Activated effector memory CD4-positive, alpha-beta T cell treated with Interleukin-2 at 50 U/mL for 16 hours (primary cell): ENCODE measurements at places on chromosomes 4 and X.
A peak's percentile ranks its signal among the peaks of the same experiment; 100 is the strongest.

GRCh38 chr4:56271131-56271530 lies 116.2 kb downstream of the AASDH start:
- DNase-seq: no peak

DNA sequence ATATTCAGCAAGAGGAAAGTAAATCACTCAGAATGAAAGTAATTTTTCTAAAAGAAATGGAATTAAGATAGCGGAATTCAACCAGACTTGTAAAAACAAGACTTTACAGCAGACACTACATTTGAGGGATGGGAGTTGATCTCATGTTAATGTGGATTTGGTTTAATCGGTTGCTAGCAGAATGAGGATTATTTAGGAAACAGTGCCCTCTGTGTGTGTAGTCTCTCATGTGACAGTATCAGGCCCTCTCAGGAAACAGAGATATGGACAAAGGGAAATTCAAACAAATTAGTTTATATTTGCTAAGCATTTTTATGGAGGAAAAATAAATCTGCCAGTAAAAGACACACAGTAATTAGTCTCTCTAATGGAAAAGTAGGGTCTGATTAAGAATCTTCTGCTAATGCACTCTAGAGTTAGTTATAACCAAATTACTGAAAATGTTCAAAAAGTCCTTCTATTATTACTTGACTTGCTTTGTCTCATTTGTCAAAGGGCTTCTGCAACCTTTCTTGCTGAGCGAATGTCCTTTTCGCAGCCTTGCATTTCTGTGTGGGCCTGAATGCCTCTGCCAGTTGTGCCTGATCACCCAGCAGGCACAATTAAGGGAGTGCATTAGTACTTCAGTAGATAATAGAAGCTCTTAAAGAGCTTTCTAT lies 1282.3 kb upstream of the TENM3 start:
- DNase-seq: no peak

DNA sequence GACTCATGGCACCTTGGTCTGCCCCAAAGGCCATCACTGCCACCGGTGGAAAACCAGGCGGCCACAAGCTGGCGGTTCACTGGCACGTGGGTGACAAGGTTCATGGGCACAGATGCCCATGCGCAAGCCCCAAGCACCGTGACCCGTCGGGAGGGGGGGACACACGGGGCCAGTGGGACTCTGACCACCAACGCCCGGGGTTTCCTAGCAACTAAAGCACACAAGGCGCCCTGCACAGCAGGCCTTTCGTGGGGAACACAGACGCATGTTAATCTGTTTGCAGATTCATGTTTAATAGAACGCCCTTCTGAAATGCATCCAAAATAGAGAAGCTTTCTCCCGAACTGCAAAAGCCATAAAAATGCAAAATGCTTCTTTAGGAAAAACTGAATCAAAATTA lies 43.9 kb downstream of the FAM53A start:
- DNase-seq: no peak

DNA sequence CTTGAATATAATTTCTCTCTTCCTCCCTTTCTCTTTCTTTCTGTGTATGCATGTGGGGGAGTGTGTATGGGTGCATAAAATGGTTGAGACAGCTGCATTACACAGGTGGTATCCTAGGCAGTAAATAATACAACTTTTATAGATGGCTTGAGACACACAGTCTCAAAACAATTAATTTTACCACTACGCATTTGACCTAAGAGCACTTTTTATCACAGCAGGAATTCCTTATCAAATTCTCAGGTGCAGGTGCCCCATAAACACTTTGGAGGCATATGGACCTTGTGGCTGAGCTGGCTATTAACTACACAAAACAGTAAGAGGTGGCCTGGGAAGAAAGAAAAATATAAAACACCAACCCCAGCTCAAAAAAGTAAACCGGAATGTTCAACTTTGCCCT lies 91.3 kb downstream of the RASGEF1B start:
- no peak for DNase-seq

DNA sequence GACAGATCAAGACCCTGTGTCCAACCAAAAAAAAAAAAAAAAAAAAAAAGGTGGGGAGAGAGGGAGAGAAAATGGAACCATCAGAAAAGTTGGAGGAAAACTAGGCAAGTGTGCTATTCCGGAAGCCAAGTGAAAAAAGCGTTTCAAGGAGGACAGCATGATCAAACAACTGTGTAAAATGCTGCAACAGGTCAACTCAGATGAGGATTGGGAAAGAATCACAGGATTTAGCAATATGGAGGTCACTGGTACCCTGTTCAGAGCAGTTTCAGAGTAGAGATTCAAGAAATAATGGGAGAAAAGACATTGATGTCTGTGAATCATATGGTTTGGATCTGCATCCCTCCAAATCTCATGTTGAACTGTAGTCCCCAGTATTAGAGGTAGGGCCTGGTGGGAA lies 47.5 kb downstream of the TIGD4 start:
- no peak for DNase-seq

- DNase-seq: no peak
These were observed 46.1 kb downstream of the DCX start for GRCh38 chrX:111365770-111366325.

DNA sequence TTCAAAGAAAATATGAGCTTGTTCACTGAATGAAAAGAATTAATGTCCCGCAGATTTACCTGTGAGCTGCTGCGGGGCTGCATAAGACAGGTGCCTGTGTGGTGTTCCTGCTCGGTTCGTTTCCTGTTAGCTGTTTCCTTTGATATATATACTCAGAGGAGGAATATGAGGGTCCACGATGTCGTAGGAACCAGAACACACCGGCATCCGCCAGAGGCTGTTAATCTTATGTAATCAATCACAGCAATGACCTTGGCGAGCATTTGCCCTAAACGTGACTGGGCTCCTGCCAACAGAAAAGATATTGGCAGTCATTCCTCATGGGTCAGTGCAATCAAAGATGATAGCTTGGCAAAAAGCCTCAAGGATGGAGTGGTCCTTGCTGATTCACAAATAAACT lies 260.1 kb downstream of the EVC2 start:
- no peak for DNase-seq

GRCh38 chr4:930028-930551 lies 2.0 kb downstream of the GAK start:
- DNase-seq: no peak

DNA sequence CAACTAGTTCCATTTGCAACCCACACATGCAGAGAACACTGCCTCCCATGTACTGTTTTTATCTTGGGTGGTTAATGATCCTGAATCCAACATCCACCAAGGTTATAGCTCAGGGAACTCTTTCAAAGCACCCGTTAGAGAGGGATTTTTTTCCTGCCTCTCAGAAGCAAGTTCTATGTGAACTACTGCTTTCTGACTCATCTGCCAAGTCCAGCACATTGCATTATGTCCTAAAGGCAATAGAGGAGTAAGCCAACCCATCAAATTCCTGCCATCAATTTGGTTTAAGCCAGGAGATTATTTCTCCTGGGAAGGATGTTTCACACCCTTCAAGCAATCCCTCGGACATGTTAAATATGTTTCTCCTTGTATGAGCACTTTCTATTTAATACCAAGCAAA lies 334.5 kb downstream of the GASK1B start:
- no peak for DNase-seq

DNA sequence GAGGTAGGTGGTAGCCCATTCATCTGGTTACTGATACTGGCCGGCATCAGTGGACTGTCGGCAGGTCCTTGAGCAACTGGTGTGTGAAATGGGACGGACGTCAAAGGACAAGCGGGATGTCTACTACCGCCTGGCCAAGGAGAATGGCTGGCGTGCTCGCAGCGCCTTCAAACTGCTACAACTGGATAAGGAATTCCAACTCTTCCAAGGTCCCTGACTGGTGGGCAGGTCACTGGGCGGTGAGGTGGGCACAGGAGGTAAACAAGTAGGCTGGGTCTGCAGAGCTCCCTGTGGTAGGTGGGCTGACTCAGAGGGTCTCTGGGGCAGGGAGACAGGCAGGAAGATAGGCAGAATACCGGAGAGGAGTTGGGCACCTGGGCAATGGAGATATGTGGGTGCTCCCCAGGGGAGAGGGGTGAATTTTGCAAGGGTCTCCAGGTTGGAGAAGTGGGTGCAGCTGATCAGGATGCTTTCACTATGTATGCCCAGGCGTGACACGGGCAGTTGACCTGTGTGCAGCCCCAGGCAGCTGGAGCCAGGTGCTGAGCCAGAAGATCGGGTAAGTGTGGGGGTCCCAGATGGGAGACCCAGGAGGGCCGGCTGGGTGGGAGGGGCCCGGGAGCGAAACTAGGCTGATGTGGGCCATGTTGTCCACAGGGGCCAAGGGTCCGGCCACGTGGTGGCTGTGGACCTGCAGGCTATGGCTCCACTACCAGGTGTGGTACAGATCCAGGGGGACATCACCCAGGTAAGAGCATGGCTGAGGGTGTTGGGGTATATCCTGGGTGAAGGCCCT lies 2.2 kb downstream of the FTSJ1 start:
- no peak for DNase-seq

DNA sequence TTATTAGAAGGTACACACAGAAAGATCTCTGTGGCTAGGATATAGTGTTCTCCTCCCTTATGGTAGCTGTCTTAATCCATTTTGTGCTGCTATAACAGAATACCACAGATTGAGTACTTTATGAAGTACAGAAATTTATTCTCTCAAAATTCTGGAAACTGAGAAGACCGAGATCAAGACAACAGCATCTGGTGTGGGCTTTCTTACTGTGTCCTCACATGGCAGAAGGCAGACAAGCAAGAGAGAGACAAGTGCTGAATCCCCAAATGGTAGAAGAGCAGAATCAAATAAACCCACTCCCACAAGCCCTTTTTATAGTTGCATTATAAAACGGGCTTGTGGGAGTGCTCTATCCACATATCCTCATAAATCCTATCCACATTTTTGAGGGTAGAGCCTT lies 373.1 kb downstream of the GABRG1 start:
- no peak for DNase-seq

- DNase-seq: no peak
These were observed 96.3 kb downstream of the SMIM20 start for GRCh38 chr4:26010304-26010703.

DNA sequence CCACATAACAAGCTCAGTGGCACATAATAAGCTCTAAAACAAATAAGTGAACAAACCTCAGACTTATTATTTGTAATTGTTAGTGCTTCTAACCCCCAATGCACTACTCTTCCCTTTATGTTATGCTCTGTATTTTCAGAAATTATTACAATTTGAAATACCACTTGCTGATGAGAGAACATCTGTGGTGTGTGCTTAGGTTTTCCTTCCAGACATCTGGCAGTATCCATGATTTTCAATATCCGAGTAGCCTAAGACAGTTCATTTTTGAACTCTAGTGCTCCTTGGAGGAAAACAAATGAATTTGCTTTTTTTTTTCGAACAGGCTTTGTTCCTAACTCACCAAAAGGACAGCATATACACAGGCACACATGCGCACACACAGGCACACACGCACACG lies 278.7 kb upstream of the CLNK start:
- no peak for DNase-seq

DNA sequence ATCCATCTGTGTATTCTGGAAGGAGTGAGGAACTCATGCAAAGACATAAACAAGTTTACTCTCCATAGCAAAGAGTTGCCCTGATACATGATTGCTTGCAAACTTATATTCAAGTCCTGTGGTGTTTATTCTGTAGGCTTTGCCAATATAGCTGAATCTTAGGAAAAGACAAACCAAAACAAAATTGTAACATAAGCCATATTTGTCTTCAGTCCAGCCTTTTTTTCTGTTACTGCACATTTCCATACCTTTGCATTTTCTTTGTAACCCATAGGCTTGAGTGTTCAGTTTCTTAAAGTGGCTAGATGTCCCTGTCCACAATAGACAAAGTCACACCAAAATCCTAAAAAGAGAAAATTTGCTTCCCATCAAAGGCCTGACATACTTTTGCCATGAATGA lies 120.4 kb downstream of the PPARGC1A start:
- DNase-seq: no peak

DNA sequence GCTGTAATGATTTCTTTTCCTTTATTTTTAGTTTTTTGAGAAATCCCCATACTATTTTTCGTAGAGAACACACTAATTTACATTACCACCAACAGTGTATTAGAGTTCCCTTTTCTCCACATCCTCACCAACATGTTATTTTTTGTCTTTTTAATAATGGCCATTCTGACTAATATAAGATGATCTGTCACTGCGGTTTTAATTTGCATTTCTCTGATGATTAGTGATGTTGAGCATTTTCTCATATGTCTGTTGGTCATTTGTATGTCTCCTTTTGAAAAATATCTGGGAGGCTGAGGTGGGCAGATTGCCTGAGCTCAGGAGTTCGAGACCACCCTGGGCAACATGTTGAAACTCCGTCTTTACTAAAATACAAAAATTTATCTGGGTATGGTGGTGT lies 30.2 kb downstream of the SPINK2 start:
- DNase-seq: no peak

GRCh38 chr4:26204249-26204825 lies 116.5 kb upstream of the RBPJ start:
- peak; percentile 19 for DNase-seq

DNA sequence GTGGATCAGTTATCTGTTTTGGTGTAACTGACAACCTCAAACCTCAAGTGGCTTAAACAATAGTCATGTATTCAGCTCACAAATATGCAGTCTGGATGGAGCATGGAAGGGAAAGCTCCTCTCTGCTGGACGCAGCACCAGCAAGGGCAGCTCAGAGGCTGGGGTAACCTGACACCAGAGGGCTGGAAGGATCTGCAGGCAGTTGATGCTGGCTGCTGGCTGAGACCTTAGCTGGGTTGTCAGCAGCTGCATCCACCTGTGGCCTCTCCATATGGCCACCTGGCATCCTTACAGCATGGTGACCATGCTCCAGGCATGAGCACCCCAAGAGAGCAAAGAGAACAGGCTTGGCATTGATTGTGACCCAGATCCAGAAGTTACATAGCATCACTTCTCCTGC lies 46.7 kb downstream of the ENPP6 start:
- no peak for DNase-seq

- DNase-seq: no peak
These were observed 38.6 kb downstream of the MTMR1 start for GRCh38 chrX:150731795-150732194.

DNA sequence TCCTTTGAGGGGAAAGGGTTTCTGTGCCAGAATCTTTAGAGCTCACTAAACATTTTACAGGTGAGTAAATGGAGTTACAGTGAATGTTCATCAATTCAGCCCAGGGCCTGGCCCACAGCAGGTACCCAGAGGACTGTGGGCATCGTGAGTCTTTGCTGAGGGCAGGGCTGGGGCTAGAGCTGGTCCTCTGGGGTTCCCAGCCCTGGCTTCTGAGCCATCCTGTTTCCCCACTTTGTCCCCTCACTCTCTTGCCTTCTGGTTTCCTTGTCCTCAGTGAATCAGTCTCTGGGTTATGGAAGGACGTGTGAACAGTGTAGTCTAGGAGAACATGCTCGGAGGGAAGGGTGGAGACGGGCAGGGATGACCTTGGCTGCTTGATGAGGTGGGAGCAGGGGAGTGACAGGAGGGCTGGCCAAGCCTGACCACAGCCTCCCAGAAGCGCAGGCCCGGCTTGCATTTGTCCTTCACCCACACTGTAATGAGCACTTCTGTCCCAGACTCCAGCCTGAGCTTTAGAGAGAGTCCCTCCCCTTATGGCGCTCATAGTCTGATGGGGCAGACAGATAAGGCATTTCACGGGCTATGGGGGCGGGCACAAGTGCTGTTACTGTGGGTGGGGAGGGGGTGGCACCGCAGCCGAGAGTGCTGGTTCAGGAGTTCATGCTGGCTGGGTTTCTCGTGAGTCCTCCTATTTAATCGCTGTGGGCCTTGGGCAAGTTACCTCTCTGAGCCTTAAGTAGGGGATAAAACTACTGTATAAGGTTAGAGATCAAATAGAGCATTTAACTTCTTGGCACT lies 17.3 kb downstream of the TBC1D14 start:
- DNase-seq: peak; percentile 63

- DNase-seq: no peak
These were observed 135.3 kb downstream of the SHROOM3 start for GRCh38 chr4:76570141-76570973.

GRCh38 chrX:97290199-97290598 lies 406.5 kb downstream of the RPA4 start:
- no peak for DNase-seq
